ENCODE measurements at places on chromosomes 13 and 19.

DNA sequence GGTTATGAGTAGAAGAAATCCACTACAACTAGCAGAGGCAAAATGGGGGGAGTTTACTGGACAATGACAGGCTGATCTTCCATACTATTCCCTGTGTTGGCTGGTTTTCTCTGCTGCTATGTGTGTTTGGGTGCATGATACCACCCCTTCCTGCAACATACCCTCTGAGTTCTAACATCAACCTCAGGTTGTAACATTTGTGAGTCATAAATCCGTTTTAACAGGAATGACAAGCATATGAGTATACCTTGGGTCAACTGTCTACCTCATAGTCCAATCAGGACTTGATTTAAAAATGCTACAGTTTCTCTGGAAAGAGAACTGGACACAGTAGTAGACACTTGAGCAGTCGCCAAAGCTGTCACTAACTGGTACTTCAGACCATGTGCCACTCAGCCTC lies 422.9 kb downstream of the KCTD12 start:
- DNase-seq, result no peak

DNA sequence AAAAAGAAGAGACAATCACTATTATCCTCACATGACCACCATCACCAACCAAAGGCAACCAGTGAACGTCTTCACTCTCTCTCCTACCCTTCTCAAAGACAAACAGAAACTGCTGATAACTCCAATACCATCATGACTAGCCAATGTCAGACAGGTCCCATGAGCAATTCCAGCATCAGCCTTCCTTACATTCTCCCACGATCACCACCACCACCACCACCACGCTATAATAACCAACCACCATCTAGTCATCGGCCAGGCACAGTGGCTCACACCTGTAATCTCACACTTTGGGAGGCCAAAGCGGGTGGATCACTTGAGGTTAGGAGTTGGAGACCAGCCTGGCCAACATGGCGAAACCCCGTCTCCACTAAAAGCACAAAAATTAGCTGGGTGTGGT lies 3.9 kb downstream of the MYO1F start:
- no peak for DNase-seq

GRCh38 chr13:91389186-91389585 lies 9.2 kb upstream of the GPC5 start:
- no peak for DNase-seq

- no peak for DNase-seq
These were observed 13.4 kb downstream of the MCF2L start for GRCh38 chr13:112982281-112983041.

DNA sequence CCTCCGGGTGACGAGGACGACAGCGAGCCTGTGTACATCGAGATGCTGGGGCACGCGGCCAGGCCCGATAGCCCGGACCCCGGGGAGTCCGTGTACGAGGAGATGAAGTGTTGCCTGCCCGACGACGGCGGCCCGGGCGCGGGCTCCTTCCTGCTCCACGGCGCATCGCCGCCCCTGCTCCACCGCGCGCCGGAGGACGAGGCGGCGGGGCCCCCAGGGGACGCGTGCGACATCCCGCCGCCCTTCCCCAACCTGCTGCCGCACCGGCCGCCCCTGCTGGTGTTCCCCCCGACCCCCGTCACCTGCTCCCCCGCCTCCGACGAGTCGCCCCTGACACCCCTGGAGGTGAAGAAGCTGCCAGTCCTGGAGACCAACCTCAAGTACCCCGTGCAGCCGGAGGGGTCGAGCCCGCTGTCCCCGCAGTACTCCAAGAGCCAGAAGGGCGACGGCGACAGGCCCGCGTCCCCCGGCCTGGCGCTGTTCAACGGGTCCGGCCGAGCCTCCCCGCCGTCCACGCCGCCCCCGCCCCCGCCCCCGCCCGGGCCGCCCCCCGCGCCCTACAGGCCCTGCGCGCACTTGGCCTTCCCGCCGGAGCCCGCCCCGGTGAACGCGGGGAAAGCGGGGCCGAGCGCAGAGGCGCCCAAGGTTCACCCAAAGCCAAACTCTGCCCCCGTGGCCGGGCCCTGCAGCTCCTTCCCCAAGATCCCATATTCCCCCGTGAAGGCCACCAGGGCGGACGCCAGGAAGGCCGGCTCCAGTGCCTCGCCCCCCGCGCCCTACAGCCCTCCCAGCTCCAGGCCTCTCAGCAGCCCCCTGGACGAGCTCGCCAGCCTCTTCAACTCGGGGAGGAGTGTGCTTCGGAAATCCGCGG lies 511.3 kb downstream of the MYO16 start:
- no peak for DNase-seq

- DNase-seq, result no peak
These were observed 374.5 kb upstream of the NBEA start for GRCh38 chr13:34567597-34567996.

DNA sequence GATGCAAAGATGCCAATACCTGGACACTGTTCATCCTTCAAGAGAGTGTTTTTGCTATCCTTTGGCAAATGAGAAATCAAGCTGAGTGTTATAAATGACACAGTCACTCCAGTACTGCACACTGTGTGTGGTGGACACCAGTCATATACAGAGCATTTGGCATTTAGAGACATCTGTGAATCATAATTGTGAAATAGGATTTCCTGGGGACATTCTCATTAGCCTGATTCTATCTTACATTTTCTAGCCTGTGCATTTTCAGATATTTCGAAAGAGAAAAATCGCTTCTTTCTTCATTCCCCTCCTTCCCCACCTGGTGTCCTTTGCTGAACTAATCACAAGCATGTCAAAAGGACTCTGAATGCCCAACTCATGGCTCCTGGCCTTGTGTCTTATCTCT lies 781.0 kb upstream of the ARGLU1 start:
- peak; percentile 3 for DNase-seq

- no peak for DNase-seq
These were observed 42.1 kb downstream of the PCCA start for GRCh38 chr13:100130930-100131511.

- no peak for DNase-seq
These were observed 13.3 kb upstream of the AKAP8L start for GRCh38 chr19:15432018-15432494.

- no peak for DNase-seq
These were observed 53.4 kb downstream of the FLT1 start for GRCh38 chr13:28441529-28441928.

GRCh38 chr13:105035092-105035491 lies 1500.4 kb downstream of the EFNB2 start:
- DNase-seq, result no peak

Measured in astrocyte of the spinal cord (primary cell).